ENCODE measurements at places on chromosomes 3 and 15. TPM values are rescaled to one million over a fixed set of nuclear protein-coding genes. Genes with fewer than 3 reads are reported as not detected.

Gene SH2D7
- not detected for total RNA-seq

Gene KLF15
- total RNA-seq: 2.3 TPM

Gene AP3B2
- total RNA-seq: not detected

Gene ACOX2
- 1.8 TPM for total RNA-seq

Gene CRABP1
- total RNA-seq: not detected

Gene GOLGA6L10
- 0.92 TPM for total RNA-seq

Gene GABRG3
- not detected for total RNA-seq

Gene LOXL1
- 4.4 TPM for total RNA-seq

Gene GLDN
- total RNA-seq: not detected

Gene GOLGA6A
- total RNA-seq: not detected

Gene CFAP161
- 0.78 TPM for total RNA-seq

Gene TLR9
- total RNA-seq: 0.04 TPM

Gene GPR176
- 84.3 TPM for total RNA-seq

Gene LTK
- total RNA-seq: 0.18 TPM

Gene ADGRG7
- total RNA-seq: not detected

Gene OR5K2
- not detected for total RNA-seq

Gene AGBL1
- not detected for total RNA-seq

Gene CASR
- not detected for total RNA-seq

Gene CCR5
- not detected for total RNA-seq

Gene RASGRP1
- total RNA-seq: 0.04 TPM

Gene PRR20G
- not detected for total RNA-seq

Gene LDHAL6B
- total RNA-seq: not detected

Gene RETNLB
- not detected for total RNA-seq

Gene SSUH2
- total RNA-seq: not detected

Gene PPP1R14D
- not detected for total RNA-seq

Gene SPINK8
- total RNA-seq: not detected

Gene HRH1
- total RNA-seq: 14.6 TPM

Gene DET1
- total RNA-seq: 3.5 TPM

Gene CLCN2
- total RNA-seq: 2.2 TPM

Gene SCAMP5
- total RNA-seq: 3.5 TPM

Gene CELF6
- total RNA-seq: not detected

Gene WNT5A
- 0.07 TPM for total RNA-seq

Gene BCHE
- under 0.01 TPM for total RNA-seq

Gene GABRR3
- total RNA-seq: not detected
